ENCODE measurements at places on chromosomes 7 and 10.

DNA sequence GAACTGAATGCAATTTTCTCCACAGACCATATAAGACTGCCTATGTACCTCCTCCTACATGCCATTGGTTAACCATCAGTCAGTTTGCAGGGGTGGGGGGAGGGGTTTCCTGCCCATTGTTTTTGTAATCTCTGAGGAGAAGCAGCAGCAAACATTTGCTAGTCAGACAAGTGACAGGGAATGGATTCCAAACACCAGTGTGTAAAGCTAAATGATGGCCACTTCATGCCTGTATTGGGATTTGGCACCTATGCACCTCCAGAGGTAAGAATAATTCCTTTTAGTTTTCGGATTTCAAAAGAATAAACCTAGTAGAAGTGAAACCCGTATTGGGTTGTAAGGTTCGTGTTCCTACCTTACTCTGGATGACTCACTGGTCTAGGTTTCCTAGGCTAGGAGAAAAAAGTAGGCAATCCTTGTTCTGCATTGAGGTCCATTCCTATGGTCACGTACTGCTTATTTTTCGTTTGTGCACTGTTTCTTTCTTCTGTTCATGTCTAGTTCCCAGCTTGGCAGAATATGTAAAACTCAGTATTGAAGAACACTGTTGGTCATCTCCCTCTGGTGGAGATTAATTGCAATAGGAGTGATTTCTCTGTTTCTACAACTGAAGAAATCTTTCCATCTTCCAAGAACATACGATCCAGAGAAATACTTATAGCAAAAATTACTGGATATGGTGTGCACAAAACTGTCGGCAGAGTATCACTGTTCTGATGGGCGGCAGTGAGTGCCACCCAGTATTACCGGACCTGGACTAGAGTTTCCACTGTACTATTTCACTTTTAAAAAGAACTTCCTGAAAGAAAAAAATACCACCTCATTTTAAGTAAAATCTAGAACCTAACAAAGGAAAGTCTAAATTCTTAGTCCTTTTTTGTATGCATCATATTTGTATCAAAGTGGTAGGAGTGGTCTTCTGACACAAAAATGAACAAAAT, at the start of gene AKR1C3:
AKR1C3 (plus strand) TSS at position 150 of the 941 bp plus-strand sequence; CDS start at position 181, 31 bp downstream.
- DNase-seq = no peak

DNA sequence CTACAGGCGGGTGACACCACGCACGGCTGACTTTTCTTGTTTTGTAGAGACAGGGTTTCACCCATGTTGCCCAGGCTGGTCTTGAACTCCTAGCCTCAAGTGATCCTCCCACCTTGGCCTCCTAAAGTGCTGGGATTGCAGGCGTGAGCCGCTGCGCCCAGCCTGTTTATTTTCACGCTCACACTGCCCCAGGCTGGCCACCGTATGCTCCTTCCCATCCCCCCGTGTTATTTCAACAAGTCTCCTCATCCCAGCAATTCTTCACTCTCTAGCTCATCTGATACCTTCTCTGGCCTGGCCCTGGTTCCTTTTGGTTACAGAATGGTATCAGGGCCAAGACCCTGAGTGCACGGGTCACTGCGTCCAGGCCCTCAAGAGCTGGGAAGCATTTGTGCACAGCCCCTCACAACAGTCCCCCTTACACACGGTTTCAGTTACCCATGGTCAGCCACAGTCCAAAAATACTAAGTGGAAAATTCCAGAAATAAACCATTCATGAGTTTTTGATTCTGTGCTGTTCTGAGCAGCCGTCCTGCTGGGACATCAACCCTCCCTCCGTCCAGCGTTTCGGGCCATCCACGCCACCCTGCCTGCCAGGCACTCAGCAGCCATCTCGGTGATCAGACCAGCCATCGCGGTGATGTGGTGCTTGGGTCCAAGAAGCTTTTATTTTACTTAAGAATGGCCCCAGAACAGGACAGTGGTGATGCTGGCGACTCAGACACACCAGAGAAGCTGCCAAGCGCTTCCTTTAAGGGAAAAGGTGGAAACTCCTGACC, 8.9 kb downstream of the COX19 start:
- DNase-seq = peak; percentile 23

- peak; percentile 61 for DNase-seq
These were observed 625 bp downstream of the IPMK start for GRCh38 chr10:58266826-58267712.

- DNase-seq = no peak
These were observed 569.7 kb upstream of the MKI67 start for GRCh38 chr10:128695931-128696330.

DNA sequence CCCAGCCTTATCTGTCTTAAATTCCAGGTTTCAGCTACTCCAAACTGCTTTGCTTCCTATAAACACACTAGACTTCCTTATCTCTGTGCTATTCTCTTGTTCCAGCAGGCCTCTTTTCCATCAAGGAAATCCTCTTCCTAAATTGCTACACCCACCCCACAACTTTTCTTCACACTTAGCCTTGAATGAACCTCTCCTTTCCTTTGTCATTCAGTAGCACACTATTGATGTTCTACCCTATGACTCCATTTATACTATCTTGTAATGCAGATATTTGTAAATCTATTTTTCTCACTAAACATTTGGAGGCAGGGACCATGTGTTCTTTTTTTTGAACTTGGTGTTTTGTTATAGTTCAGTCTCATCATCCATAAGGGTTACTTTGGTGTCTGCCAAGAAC, 3.7 kb downstream of the SLC16A9 start:
- DNase-seq = no peak

DNA sequence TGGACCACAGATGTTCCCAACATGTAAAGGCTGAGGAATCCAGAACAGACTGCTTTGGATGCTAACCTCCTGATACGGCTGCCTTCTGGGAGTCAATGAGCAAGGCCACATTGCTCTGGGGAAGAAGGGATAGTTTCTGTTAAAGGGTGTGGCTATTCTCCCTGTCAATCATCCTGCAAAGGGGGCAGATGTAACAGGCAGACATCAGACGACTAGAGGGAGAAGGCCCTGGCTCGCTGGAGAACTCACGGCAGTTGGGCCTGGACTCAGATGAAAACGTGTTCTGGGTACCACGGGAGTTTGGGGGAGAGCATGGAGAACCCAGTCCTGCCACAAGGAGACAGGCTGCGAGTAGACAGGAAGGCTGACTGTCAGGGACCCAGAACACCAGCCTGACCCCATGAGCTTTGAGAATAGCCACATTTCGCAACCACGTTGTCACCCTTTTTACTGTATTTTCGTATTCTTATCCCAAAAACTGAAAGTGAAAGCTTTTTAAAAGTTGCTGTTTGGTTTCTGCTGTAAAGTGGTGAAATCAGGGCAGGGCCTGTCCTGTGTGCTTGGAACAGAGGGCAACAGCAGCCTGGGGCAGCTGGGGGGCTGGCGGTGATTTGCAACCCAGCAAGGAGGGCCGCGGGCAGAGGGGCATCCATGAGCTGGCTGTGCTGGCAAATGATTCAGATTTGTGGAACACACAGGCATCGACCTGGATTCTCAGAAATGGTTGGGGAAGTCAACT, 95.3 kb downstream of the MYOF start:
- no peak for DNase-seq

GRCh38 chr7:7272294-7272693, 90.0 kb downstream of the C1GALT1 start:
- DNase-seq = no peak

DNA sequence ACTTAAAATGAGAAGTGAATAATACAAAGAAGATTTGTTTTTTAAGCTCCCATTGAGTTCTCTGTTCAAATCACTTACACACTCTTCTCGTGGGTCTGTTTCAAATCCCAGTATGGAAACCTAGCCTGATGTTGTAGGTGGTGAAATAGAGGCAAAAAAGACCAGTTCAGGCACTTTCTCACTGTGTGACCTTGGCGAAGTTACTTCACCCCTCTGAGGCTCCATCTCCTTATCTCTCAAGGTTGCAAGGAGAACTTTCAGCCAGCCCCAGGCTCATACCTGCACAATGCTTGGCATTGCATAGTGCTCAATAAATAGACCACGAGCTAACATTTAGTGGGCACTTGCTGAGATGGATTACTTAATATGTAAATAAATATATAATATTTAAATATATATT, 90.1 kb downstream of the PRLHR start:
- DNase-seq = no peak

DNA sequence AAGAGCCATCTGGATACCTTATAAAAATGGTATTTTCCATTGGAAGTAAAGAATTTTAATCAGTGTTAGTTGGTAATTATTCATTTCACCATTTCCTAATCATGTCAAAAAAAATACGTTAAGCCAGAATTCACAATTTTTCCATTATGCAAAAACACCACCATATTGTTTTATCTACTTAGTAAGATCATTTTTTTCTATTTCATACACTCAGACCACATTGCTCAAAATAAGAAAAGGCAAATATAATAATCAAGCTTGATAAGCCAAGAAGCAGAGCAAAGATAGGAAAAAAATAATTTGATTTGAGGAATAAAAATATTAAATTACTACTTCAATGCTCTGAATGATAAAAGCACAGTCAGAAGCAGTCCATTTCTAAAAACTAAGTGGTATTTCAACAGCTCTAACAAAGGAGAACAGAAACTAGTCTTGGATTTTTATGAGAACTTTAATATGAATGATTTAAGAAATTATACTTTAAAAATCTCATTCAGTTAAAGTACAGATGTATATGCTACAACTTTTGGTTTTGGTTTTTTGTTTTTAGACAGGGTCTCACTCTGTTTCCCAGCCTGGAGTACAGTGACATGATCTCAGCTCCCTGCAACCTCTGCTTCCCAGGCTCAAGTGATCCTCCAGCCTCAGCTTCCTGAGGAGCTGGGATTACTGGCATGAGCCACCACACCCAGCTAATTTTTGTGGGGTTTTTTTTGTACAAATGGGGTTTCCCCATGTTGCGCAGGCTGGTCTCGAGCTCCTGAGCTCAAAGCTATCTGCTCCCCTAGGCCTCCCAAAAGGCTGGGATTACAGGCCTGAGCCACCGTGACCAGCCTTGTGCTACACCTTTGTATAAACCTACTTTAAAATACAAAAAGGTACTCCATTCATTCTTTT, 46.6 kb downstream of the LRRN3 start:
- no peak for DNase-seq

- no peak for DNase-seq
These were observed 114.9 kb downstream of the DPP6 start for GRCh38 chr7:154167051-154167450.

DNA sequence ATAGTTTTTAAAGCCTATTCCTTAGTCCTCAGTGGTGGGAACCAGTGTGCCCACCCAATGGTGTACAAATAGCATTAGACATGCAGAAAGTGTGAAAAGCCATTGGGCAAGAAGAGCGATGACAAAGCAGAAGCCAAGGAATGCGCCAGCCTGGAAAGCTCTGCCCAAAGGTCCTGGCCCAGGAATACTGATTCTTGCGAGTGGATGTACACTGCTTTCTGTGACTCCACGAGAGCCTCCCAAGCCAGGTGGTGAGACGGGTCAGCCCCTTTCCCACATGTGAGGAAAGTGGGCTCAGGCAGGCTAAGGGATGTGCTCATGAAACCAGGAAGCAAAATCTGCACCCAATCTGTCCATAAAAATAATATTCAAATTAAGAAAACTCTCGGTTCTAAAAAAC, 106.6 kb downstream of the ADCY1 start:
- no peak for DNase-seq

DNA sequence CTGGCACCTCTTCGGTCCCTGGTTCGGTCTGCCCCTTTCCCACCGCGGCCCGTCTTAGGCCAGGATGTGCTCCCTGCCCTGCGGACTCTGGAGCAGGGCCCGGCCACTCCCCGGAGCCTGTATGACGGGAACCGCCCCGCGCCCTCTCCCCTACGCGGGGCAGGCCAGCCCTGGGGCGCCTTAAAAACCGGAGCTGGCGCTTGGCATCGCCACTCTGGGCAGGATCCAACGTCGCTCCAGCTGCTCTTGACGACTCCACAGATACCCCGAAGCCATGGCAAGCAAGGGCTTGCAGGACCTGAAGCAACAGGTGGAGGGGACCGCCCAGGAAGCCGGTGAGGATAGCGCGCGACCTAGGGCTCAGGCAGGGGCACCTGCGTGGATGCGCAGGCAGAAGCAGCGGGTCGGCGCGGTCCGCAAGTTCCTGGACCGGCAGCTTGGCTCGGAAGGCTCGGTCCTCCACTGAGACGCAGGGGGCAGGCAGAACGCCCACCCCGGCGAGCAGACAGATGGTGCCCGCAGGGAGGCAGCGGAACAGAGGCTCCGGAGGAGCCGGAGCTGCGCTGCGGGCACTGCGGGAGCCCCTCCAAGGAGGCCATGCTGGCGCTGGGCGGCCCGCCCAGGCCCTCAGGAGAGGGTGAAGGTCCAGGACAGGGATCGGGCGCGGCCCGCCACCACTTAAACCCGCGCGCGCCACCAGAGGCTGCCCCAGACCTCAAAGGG, at the start of gene ADIRF:
ADIRF (plus strand) TSS at position 212 of the 723 bp plus-strand sequence; CDS start at position 275, 63 bp downstream.
- no peak for DNase-seq

- DNase-seq = no peak
These were observed 72.5 kb upstream of the ANKRD1 start for GRCh38 chr10:90993340-90993739.

DNA sequence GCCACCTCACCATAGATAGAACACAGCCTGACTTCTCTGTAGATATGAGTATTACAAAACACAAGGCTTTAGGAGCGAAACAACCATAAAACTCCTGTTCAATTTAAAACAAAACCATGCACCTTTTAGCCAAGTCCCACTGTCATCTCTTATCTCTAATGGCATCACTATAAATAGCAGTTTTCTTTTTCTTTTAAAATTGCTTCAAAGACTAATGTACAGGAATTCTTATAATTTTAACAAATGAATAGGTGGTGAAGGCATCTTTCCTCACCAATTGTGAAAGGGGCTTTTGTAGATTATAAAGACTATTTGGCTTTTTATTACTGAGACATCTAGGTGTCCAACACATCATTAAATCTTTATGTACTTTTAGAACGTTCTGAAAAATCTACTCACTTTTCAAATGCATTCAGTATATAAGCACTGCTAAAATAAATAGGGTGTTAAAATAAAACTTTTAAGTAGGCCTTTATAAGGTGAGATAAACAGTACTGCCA, 205.7 kb upstream of the GRM3 start:
- DNase-seq = no peak

- no peak for DNase-seq
These were observed 35.8 kb upstream of the EZH2 start for GRCh38 chr7:148919859-148920258.

- DNase-seq = no peak
These were observed 2.4 kb downstream of the ADCK2 start for GRCh38 chr7:140674899-140675701.

DNA sequence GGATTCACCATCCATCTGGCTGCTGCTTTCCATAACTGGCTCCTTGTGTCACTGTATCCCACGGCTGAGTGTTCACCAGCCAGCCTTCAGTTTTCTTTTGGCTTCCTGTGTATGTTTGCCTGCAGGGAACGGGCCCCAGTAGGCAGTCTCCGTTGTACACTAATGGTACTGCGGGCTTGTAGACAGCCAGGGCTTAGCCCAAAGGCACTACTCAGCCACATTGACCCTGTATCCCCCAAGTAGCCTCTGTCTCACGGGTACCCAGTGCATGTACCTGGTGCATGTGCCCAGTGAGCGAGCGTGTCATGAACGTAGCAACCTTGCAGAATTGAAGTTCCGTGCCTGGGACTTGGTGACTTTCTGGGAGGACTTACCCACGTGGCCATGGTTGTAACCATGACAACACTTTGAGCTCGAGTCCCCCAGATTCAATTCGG, 6.1 kb downstream of the PFKFB3 start:
- no peak for DNase-seq

All from right hindlimb (tissue), 1 donor.